Fibroblast of skin of abdomen (primary cell): ENCODE measurements at places on chromosomes 16 and 17.

DNA sequence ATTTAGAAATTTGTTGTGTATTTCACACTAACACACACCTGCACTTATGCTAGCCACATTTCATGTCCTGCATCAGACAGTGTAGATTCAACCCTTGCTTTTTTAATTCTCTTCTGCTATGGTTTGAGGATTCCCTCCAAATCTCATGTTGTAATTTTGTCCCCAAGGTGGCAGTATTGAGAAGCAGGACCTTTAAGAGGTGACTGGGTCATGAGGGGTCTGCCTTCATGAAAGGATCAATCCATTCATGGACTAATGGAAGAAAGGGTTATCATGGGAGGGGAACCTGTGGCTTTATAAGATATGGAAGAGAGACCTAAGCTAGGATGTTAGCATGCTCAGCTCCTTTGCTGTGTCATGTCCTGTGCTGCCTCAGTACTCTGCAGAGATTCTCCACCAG, 1032.2 kb downstream of the CDH11 start:
- peak; percentile 60 for DNase-seq

- no peak for DNase-seq
Observed at GRCh38 chr17:2551928-2552327, 40.2 kb upstream of the METTL16 start.

DNA sequence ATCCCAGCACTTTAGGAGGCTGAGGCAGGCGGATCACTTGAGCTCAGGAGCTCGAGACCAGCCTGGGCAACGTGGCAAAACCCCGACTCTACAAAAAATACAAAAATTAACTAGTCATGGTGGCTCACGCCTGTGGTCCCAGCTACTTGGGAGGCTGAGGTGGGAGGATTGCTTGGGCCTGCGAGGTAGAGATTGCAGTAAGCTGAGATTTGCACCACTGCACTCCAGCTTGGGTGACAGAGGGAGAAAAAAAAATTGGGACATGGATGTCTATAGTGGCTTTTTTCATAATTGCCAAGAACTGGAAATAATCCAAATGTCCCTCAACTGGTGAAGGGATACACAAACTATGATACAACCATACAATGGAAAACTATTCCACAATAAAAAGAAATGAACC, 28.6 kb downstream of the OSBPL7 start:
- DNase-seq: no peak

DNA sequence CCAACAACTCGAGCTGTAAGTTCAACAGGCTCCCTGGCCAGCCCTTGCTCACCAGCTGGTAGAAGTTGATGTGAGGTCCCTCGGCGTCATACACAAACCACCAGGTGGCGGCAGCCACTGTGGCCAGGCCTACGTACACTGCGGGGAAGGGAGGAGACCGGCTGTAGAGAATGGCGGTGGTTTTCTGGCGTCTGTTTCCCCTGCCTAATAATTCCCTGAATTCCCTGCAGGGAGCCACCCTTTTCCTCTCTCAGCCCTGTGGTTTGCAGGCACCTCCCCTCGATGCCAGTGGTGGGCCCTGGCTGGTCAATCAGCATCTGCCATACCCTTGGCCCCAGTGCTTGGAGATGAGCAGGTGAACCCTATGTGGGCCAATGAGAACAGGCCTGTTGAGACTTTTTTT, 18.9 kb upstream of the P2RX1 start:
- peak; percentile 63 for DNase-seq

- DNase-seq: no peak
Observed at GRCh38 chr17:8913879-8914278, 46.4 kb upstream of the PIK3R6 start.

DNA sequence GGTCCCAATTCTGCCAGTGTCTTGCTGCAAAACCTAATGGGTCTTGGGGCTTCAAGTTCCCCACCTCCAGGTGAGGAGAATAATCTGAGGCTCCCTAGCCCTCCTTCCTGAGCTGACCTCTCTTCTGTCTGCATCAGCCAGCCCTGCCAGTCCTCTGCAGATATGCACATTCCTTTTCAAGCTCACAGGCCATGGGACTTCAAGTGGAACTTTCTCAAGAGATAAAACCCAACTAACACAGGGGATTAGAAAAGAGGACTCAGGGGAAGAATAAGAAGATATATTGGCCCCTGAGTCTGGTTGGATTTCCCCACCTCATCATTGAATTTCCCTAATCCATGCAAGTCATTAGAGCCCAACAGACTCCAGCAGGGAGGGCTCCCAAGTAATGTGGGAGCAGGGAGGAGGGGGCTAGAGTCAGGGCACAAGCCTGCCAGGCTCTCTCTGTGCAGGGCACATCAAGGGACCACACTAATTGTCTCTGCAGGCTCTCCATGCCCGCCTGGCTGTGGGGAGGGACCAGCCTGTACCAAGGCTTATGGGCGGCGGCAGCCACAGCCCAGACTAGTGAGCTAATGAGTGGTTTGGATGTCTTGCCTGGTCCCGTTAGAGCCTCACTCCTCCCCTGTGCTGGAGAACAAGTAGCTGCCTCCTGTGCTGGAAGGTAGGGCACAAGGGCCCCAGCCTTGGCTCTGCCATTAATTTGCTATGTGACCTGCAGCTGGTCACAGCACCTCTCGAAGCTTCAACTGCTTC, 1.2 kb downstream of the KRT14 start:
- no peak for DNase-seq

- DNase-seq: no peak
Observed at GRCh38 chr17:40944531-40944930, 7.1 kb upstream of the KRT23 start.

- DNase-seq: no peak
Observed at GRCh38 chr17:68579194-68579927, 21.8 kb downstream of the FAM20A start.

DNA sequence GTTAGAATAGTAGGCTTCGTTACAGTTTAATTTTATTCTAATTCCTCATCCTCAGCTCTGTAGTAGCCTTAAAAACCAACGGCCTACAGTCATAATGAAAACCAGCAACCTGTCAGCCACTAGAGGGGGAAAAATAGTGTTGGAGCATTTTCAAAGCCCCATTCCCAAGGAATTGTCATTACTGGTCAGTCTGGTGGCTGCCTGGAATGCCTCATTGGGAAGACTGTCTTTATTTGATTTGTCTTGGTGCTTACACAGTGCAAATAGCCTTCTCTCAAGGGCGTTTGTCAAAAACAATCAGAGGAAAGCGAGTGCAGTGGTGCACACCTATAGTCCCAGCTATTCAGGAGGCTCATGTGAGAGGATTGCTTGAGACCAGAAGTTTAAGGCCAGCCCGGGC, 4.7 kb downstream of the LPCAT2 start:
- DNase-seq: no peak

DNA sequence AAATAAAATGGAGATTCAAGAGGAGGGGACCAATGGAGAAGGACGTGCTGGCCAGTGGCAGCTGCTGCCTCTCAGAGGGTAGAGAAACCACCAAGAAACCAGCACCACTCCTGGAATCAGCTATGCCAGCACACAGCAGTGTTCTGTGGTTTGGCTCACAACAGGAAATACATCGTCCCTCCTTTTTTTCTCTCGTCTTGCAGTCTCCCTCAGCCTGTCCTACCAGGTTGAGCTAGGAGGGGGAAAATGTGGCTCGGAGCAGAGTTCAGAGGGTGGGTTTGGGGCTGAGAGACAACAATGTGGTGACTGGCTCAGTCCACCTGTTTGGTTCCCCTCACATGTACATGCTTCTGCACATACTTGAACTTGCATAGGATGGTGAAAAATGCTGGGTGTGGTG, 19.9 kb upstream of the SLC16A5 start:
- no peak for DNase-seq

GRCh38 chr17:75864448-75864871, 9.3 kb upstream of the WBP2 start:
- peak; percentile 60 for DNase-seq

DNA sequence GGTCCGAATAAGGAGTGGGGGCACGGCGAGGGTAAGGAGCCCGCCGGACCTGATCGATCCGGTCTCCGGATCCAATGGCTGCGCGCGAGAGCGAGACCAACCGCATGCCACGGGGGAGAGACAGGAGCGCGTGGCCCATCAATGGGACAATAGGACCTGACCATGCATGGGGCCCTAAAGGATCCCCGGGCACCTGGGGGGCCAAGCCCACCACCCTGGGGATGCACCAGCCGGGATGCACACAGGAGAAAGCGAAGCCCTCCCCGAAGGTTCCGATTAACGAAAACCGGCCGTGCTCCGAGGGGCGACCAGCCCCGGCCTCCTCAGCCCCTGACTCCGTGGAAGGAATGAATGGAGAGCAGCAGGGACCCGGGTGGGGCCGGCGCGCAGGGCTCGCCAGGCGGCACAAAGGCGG, 525 bp downstream of the JPT1 start:
- no peak for DNase-seq

GRCh38 chr17:72099919-72100318, 20.9 kb upstream of the SOX9 start:
- peak; percentile 36 for DNase-seq

DNA sequence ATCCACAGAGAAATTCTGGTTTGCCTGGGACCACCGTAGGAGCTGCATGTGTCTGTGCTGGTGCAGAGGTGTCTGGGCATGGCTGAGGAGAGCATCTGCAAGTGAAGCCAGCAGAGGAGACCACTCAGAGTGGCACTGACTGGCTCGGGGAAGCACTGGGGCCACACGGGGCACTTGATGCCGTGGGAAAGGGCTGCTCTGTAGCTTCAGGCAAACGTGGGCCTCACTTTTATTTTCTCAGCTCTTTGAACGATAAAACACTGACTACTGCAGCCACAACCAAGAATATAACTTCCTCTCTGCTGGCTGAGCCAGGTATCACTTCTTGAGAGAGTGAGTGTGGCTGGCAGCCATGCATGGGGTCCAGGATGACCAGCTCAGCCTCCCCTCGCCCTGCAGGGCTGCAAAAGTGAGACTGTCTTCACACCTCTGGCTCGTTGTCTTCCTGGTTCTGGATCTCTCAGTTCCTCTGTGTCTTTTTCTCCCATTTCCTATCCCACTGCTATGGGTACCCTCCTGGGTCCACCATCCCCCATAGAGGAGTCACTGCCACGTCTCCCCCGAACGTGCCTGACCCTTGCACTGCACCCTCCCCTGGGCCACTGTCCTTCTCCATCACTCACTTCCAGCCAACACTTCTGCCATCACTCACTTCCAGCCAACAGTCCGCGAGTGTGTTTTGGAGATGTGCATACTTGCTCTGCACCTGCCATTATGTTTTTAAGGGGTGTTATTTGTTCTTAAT, 201.4 kb upstream of the CHMP6 start:
- no peak for DNase-seq

- peak; percentile 80 for DNase-seq
Observed at GRCh38 chr17:79991140-79991923, 44.3 kb downstream of the TBC1D16 start.

DNA sequence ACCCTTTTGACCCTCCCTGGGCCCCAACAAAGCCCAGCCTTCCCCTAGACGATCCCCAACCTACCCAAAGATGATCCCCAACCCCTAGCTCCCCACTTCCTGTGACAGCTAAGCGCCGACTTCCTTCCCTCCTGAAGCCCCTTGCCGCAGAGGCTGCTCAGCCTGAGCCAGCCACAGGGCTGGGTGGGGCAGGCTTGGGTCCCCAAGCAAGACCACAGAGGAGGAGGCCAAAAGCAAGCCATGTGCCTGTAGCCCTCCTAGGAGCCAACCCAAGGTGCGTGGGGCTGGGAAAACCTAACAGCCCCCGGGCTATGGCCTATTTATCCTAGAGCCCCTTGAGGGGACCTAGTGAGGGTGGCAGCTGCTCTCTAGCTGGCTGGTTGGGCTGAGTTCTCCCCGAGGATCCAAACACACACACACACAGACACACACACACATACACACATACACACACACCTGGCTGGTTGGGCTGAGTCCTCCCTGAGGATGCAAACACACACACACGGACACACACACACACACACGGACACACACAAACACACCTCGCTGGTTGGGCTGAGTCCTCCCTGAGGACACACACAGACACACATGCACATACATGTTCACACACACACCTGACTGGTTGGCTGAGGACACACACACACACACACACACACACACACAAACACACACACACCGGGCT, 4.8 kb downstream of the ARRB2 start:
- no peak for DNase-seq

- DNase-seq: no peak
Observed at GRCh38 chr17:6668727-6669425, 17.3 kb downstream of the C17orf100 start.

DNA sequence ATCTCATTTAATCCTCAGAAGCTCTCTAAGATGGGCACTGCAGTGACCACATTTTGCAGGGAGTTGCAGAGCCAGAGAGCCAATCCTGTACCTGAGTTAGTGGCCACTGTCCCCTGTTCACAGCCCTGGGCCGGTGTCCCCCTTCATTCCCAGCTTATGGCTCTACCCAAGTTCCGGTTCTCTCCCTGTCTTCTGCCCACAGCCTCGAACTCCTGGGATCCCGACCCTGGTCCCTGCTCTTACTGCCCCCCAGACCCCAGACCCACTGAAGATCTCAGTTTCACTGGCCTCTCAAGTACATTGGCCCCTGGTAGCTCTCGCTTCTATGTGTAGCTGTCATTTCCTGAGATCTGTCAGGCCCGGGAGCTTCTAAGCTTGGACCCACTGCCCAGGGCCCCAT, 12.2 kb downstream of the ASGR2 start:
- DNase-seq: no peak

DNA sequence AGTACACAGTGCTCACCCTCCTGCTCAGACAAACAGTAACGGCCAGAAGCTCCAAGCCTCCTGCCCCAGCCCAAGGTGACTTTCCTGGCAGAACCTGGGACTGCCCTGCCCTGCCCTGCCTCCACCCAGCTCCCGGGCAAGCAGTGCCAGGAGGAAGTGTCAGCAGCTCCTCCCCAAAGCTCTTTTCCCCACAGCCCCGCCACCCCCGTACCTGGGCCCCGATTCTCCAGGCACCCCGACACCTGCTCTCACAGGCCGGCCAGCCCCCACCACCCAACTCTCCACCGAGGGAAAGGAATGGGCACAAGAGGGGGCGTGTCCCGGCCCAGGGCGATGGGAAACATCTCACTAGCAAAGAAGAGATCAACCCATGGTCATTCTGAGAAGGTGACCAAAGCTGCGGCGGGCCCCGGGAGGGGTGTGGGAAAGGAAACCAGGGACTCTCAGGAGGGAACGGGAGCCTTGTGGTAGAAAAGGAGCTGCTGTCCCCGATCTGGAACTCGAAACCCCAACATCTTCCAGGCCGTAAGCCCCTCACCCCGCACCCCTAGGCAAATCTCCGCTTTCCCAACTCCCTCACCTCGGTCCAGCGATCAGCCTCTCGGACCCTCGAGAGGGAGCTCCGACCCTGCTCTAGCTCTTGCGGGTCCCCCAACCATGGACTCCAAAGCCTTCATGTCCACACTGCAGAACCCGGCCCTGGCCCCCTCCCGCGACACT, 1.2 kb downstream of the BCAR1 start:
- no peak for DNase-seq

- DNase-seq: no peak
Observed at GRCh38 chr17:64611369-64611768, 50.7 kb downstream of the SMURF2 start.

DNA sequence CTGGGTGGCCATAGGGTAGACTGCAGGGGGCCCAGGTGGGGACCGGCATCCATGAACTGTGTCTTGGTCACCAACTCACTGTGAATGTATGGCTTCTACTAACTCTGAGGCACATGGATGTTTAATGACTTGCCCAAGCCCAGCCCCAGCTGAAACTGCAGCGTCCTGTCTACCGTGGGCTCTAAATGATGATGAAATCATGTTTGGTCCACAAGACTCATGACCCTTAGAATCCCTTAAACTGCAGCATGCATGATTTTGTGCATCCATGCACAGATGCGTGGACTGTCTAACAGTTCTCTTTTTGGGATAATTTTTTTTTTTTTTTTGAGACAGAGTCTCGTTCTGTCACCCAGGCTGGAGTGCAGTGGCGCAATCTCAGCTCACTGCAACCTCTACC, 32.4 kb upstream of the CREBBP start:
- DNase-seq: no peak
